DMS53 (cell line): ENCODE measurements at places on chromosomes 5 and 9.

- no peak for DNase-seq
Measured at GRCh38 chr5:120913396-120913795, 449.3 kb downstream of the PRR16 start.

DNA sequence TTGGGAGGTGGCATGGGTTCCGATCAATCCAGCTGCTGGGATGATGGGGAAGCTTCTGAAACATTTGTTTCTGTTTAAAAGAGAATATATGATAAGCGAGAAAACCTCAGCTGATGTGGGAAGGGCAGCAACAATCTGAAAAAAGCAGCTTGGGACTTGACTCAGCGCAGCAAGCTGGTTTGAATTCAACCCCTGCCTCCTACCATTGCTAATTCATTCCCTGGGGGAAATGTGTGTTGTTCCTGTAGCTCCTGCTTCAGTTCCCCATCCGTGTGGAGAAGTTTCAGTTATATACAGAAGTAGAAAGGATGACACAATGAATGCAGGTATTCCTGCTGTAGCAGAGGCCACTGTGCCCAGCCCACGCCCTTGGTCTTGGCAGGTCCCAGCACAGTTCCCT is 145.1 kb downstream of the NXNL2 start:
- DNase-seq = no peak

DNA sequence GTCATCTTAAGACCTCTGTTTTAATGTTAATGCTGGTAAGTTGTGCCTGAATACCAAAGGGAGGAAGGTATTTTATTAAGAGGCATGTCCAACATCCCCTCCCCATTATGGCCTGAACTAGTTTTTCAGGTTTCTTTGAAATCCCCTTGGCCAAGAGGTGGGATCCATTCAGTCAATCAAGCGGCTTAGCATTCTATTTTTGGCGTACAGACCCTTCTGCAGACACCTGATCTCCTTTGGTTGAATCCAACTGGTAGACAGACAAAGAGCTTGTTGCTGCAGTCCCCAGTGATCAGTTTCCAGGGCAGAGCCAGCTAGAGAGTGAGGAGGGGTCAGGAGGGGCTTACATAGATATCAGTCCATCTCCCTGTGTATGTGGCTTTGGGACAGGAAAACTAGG is 7.9 kb upstream of the KCNMB1 start:
- no peak for DNase-seq

DNA sequence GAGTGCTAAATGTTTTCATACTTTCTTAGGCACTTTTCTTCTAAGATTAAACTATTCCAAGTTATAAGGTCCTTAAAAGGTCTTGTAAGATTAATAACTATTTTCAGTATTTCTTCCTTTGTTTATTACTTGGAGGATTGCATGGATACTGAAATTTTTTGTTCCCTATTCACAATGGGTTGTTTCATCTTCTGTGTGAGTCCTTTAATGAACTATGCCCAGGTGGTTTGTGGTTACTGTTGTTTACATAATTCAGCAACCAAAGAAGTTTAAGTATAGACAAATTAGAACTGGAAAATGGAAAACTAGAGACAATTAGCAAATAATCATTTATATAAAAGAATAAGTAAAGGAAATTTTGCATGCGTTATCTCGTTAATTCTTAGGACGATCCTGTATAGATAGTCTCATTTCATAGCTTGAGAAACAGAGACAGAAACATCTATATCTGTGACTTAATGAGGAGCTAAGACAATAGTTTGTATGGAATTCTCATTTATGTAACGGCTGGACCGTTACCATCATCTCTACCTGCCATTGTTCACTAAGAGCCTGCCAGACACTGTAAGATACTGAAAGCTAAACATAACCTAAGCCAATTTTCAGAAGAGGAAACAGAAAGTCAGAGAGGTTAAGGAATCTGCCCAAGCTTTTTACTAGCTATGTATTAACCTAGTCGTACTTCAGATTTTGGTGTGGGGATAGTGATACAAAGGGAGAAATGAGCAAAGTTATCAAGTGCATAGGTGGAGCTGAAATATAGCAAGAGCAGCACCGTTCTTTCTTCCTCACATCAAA is 148.2 kb downstream of the PAM start:
- peak; percentile 15 for DNase-seq

DNA sequence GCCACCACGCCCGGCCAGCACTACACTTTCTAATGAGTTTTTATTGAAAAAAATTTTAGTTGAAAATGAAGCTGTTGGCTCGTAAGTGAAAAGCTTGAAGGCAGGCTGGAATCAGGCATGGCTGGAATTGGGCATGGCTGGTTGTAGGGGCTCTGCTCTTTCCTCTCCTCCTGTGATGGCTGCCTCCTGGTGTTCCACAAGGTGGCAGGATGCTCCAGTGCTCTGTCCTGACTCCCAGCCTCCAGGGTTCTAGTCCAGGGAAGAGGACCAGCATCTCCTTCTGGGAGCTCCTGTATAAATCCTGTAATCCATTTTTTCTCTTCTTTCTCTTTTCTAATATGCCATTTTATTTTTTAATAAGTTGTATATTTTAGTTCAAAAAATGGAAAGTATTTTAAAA is 57.2 kb upstream of the DHFR start:
- DNase-seq = peak; percentile 75

DNA sequence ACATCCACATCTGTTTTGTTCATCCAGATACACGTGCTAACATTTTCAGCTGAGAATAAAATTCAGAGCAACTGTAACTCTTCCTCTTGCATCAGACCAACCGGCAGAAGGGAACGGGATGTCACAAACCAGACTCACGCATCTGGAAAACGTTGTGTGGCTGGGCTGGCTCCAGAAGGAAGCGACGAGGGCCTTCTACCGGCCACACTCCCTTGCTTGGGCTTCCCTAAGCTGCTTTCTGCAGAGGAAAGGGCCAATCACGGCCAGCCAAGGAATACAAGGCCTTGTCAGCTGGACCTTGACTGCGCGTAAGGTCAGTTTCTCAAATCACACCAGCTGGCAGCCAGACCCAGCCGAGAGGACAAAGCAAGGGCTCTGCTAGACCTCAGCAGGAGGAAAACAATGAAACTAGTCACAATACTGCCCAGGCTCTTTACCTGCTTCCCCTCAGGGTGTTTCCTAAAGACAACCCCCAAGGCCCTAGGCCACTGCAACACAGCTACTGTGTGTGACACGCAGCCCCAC is 106.1 kb downstream of the THBS4 start:
- DNase-seq = no peak

GRCh38 chr9:33148367-33149014 is 18.6 kb downstream of the B4GALT1 start:
- DNase-seq = no peak

- DNase-seq = no peak
Measured at GRCh38 chr9:7591501-7591900, 208.1 kb downstream of the DMAC1 start.

DNA sequence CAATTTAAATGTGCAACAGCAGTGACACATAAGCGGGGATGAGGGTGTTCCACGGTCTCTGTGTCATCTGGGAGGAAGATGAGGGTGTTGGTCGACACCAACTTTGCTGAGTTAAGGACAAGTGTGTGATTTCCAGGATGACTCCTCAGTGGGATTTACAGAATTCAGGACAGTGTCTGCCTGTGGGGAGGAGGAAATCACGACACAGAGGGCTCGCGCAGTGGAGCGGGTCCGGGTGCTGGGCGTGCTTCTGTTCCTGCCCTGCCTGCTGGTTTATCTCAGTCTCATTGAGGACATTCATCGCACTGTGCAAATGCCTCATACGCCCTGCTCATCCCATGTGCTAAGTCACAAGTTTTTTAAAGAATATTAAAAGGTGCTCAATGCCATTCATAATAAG is 73.7 kb upstream of the ADAMTS2 start:
- DNase-seq = no peak

- peak; percentile 26 for DNase-seq
Measured at GRCh38 chr9:126495411-126496180, 118.1 kb upstream of the LMX1B start.
